ENCODE measurements at places on chromosomes 2 and 18.

GRCh38 chr18:33755931-33756560, 178.0 kb downstream of the ASXL3 start:
- peak; percentile 45 for DNase-seq

GRCh38 chr2:41101281-41101680, 649.4 kb upstream of the SLC8A1 start:
- DNase-seq = no peak

DNA sequence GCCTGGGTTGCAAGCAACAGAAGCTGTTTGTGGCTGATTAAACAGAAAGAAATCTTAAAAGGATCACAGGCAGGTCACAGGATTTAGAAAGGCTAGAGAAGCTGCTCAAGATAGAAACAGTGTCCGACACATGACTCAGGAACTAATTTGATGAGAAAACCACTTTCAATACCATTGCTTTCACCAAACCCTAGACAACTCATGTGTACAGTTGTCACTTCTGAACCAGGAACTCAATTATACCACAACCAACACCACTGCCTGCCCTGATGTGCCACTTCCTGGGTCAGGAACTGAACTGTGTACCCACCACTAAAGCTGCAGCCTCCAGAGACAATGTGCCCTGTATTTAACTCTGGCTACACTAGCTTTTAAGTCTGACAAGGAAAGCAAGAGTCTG, 56.0 kb downstream of the TMEM247 start:
- no peak for DNase-seq

- DNase-seq = no peak
Observed at GRCh38 chr2:8118940-8119781, 562.7 kb upstream of the ID2 start.

DNA sequence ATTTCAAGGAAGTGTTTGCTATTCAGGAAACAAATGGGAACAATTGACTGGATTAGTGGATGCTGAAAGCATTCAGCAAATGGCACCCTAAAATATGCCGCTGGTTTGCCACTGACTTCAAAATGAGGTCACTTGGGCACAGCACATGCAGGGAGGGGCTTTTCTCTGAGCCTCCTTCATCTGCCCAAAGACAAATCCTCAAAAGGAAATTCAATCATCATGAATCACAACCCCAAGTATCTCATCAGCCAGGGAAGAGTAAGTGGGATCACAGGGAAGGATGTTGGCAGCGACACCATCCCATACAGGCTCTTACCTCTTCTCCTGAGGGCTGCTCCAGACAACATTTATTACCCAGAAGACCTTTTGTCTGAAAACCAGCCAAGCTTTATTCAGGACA, 14.4 kb upstream of the SP140L start:
- DNase-seq = no peak

- DNase-seq = no peak
Observed at GRCh38 chr2:197215748-197216360, 94.7 kb downstream of the ANKRD44 start.

DNA sequence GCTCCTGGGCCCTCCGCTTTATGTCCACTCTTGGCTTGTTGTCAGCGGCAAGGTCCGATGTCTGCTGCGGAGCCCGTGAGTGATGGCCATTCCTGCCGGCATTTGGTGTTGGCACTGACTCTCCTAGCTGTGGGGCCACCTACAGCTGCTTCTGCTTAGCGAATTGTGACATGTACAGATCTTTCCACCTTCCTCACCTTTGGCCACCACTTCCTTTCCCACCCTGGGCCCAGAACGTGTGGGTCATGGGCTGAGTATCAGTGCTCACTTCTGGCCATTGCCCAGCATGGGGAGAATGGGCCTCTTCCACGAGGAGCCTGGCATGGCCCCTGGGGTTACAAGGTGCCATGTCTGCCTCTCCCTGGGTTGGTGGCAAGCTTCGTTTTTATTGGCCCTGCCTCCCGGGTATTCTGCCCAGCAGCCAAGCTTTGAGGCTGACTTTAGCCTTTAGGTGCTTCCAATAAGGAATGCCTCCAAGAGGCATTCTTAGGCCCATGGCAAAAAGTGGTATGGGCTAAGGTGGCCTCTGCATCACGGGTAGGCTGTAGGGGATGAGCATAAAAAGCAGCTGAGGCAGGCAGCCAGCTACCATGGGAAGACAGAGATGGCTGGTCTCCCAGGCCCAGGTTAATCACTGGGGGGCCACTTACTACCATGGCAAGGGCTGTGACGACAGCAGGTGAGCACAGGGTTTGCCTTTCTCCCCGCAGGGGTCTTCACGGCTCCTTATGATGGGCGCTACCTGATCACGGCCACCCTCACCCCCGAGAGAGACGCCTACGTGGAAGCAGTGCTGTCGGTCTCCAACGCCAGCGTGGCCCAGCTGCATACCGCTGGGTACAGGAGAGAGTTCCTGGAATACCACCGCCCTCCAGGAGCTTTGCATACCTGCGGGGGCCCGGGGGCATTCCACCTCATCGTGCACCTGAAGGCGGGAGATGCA, 65.8 kb downstream of the EMILIN2 start:
- DNase-seq = no peak

DNA sequence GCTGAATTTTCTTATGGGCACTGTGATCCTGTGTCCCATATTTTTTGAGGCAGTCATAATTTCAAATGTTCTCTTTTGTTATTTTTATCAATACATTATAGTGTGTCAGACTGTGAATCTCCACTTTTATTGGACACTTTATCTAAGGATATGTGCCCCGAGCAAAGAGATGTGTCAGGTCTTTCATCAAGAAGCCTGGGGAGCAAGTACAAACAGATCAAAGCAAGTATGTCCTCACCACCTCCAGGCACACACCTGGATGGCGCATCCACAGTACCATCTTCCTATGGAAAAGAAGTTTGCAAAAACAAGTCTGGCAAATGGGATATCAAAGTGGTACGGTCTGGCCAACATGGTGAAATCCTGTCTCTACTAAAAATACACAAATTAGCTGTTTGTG, 81.0 kb upstream of the ZNF236 start:
- no peak for DNase-seq

DNA sequence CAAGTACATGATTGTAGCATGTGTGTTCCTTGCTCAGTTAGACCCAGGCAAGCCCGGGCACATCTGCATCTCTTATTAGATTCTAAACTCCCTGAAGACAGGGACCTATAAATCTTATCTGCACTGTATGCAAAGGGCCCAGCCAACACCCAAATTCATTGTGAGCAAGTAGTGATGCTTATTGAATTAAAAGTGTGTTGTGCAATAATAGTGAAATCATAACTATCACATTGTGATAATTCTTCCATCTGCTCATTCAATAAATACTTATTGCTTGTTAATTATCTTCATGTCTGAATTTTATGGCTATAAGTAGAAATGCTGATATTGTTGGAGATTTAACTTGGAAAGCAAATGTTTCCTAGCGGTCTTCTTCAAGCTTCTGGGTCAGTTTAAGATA, 387.5 kb downstream of the SLC4A3 start:
- DNase-seq = no peak

- no peak for DNase-seq
Observed at GRCh38 chr2:68468801-68469200, 1.4 kb downstream of the APLF start.

DNA sequence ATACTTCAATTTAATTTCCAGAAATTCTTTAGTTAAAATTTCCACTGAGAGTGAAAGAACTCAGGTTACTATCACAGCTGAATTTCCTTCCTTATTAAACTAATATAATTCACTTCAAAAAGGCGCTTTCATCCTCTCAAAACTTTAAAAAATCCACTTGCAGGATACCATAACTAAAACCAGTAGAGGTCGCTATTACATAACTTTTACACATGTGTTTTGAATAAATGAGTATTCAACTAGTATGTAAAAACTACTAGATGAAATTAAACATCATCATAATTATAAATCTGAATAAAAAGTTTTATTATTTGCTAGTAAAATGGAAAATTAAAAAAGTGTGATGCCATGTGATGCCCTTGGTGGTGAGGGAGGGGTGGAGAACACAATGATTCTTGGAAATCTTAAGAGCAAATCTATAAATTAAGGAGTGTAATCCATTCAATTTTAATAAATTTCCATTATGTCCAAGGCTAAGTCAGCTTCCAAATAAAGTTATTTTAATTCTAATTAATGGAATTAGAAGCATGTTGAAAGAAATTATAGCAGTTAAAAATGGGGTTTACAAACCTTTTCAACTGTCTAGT, 61.4 kb downstream of the SOS1 start:
- no peak for DNase-seq

- DNase-seq = no peak
Observed at GRCh38 chr2:9477914-9478313, 3.6 kb downstream of the IAH1 start.

DNA sequence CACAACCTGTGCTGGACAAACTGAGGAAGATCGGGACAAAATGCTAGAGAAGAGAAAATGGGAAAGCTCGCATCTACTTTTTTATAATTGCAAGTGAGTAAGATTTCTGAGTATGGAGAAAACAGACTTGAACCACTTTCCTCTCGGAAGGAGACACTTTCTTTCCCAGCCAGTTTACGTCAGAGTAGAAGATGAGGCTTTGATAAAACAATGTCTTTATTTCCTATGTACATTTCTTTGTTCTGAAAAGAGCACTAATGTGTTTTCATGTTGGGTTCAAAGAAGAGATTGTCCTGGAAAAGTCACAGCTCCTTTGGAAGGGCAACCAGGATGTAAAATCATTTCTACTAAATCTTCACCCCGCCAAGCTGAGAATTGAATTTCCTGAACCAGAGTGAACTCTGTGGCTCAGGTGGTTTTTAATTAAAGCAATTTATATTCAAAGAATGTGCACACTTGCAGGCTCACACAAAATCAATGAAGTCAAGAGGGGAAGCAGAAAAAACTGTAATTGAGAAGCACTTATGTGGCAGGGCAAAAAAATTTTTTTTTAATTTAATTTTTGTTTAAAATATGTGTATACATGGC, 23.4 kb upstream of the ITGA6 start:
- no peak for DNase-seq

DNA sequence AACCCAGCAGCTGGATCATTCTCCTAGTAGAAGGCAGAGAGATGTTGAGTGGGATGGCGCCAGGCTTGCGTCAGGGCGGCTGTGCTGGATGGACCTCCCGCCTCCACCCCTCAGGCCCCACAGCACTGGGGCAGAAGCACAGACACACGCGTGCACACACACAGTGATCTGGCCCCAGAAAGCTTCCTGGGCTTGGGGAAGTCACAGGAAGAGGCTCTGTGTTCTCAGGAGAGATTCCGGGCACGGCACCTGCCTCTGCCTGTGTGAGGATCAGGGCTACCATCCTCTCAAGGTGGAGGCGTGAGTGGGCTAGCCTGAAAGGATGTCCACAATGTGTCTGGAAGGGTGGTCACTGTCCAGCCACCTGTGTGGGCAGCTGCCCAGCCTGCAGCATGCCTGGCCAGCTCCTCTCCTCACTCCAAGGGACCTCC, 229.8 kb upstream of the HS6ST1 start:
- DNase-seq = no peak

GRCh38 chr2:228017784-228018183, 146.4 kb downstream of the DAW1 start:
- DNase-seq = no peak

DNA sequence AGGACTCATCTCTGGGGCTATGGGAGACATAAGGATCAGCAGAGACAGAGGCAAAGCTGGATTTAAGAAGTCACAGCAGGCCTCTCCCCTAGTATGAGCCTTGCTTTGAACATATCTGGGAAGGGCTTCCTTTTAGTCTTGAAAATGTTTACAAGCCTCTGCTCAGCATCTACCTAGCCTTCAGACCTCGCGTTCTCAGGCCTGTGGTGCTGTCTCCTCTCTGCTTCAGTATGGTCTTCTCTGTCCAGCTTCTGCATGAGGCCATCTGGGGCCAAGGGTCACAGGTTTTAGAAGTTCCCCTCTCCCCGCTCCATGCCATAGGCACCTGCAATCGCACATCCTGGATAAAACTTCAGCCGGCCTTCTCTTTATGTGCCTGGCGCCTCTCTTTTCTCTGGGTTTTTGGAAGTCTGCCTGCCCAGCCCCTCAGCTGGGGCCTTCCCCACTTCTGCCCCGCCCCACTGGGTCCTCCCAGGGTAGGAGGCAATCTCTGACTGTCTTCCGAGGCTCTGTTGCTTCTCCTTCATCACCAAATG, 7.1 kb downstream of the ACTG2 start:
- DNase-seq = no peak

GRCh38 chr18:74242438-74243096, 49.2 kb downstream of the CYB5A start:
- no peak for DNase-seq

GRCh38 chr2:207083361-207084110, 82.2 kb downstream of the KLF7 start:
- no peak for DNase-seq

- no peak for DNase-seq
Observed at GRCh38 chr2:105445976-105446375, 47.1 kb upstream of the FHL2 start.

DNA sequence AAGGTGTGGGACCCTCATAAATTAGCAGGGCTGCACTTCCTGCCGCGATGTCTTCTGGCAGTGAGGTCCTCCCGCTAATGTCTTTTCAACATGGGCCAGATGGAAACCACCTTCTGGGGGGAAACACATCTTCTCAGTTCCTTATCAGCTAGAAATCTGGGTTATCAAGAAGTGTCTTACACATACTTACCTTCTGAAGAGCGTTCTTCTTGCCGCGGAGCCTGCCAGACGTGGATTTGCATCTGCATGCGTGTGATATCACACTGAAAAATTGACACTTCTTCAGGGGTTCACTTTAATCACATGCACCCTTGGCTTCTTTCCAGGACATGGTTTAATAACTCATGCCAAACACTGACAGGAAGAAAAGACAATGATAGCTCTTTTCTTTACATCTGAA, 163.5 kb upstream of the SOX11 start:
- no peak for DNase-seq

DNA sequence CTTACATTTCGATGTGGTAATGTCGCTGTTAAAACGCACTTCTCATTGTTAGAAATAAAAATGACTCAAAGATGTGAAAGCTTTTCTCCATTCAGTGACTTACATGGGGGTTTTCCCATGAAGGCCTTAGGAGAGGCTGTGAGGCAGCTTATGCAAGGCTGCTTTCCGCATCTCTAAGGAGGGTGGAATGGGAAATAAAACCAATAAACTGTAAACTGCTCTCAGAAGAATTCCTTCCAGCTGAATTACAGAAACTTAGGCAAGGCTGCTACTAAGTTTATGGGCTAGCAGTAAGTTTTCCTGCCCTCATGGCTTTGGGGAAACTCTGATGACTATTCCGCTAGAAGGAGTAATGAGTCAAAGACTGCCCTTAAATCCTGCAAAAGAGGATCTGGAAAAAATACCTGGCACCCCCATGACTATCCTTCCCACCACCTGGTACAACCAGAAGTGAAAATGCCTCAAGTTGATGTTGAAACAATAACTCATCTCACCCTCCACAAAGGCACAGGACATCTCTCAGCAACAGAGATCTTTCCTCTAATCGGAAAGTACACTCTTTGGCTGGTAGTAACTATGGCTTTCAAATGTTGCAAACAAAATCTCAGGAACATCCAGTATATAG, 97.7 kb upstream of the SMAD7 start:
- no peak for DNase-seq

Data from left cardiac atrium (tissue), 4 donors.